ENCODE measurements at places on chromosomes 2 and 18.

DNA sequence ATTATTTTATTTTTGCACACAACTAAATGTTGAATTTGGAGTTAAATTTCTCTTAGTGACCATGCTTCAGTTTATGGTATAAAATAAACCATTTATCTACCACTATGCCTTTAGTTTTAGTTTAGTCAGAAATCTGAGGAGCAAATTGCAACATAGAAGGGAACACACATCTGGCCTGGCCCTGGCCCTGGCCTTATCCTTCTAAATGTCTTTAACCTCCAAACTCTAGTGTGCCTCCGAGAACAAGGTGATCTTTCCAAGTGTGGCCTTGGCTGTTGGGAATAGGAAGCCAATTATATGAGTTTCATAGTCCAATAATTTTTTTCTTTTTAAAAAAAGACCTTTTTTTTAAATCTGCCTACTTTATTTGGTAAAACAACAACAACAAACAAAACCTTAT, 31.8 kb upstream of the GREB1L start:
- no peak for DNase-seq

DNA sequence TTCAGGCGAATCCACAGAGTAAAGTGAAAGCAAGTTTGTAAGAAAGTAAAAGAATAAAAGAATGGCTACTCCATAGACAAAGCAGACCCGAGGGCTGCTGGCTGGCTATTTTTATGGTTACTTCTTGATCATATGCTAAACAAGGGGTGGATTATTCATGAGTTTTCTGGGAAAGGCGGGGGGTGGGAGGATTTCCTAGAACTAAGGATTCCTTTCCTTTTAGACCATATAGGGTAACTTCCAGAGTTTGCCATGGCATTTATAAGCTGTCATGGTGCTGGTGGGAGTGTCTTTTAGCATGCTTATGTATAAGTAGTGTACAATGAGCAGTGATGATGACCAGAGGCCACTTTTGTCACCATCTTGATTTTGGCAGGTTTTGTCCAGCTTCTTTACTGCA, 59.8 kb downstream of the SLC4A3 start:
- no peak for DNase-seq

- DNase-seq, result no peak
Measured at GRCh38 chr2:120701499-120701898, 34.2 kb upstream of the GLI2 start.

- no peak for DNase-seq
Measured at GRCh38 chr2:202400941-202401340, 24.8 kb downstream of the BMPR2 start.
